GM23248 (cell line): ENCODE measurements at places on chromosomes 5 and 9.

- DNase-seq, result no peak
Observed at GRCh38 chr5:95939465-95939864, 22.2 kb downstream of the ELL2 start.

- no peak for DNase-seq
Observed at GRCh38 chr5:90807496-90807895, 248.9 kb downstream of the ADGRV1 start.

DNA sequence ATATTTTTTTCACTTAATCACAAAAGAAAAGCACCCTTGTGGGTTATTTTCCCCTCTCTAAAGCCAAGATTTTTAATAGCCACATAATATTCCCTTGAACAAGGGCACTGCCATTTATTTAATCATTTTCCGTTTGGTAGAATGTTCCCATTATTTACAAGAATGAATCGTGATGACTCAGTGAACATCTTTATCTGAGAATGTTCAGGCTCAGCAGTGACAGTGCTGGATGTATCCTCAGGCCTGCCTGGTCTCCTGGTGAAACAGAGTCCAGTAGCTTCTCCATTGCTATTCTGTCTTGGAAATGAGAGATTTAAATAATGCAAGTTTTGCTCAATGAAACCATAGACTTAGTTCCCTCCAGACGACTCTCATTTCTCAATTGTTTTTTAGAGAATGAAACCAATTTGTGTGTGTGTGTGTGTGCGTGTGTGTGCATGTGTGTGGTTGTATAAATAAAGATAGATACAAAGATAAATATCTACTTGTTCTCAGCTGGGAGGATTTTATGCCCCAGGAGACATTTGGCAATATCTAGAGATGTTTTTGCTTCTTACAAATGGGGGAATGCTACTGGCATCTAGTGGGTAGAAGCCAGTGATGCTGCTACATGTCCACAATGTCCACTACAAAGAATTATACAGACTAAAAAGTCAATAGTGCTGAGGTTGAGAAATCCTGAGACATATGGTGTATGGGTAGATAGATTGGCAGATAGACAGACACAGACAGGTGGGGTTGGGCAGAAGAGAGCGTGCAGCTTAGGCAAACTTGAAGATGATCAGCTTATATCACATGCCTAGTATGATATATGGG is 55.0 kb downstream of the PAPPA start:
- peak; percentile 80 for DNase-seq

DNA sequence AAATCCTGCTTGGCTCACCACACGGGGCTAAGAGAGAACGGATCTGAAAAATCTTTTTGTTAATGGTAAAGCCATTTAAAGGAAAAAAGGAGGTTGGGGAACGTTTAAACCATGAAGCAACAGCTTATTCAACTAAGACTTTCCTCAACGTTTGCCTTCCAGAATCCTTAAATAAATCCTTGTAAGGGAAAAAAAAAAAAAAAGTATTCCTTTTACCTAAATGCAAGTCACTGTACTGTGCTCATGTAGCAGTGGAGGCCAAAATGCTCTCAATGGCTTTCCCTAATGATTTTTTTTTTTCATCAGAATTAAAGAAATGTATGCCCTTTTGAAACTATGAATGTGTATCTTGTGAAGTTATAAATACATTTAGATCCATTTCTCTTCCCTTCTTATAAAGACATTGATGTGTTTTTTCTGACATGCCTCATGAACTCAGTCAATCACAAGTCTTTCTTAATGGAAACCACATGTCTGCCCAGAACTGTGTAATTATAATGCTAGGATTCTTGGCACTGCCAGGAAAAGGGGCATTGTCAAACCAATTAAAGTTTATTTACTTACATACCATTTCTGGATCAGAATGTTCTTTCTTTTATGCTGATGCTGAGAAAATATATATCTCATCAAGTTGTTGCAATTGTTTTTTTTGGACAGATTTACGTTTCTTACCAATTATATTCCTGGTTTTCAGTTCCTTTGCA is 107.5 kb downstream of the EBF1 start:
- peak; percentile 14 for DNase-seq

DNA sequence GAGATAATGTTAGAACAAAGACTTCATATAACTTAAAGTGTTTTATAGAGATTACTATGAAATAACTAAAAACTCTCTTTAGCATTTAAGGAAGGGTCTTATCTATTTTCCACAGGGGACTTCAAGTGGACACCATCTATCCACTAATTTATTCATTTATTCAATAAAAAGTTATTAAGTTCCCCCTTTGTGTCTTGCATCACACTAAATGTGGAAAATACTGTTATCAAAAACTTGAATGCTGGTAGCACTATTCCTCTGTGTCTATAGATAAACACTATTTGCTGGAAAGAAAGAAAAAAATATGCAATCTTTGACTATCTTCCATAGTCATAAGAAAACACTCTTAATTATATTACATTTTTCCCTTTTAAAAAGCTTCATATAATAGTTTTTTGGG is 20.1 kb upstream of the ZNF622 start:
- no peak for DNase-seq
